ENCODE measurements at places on chromosomes 3 and 15. TPM values are rescaled to one million over a fixed set of nuclear protein-coding genes. Genes with fewer than 3 reads are reported as not detected.

COX5A gene
- total RNA-seq = 50.9 TPM

DNA sequence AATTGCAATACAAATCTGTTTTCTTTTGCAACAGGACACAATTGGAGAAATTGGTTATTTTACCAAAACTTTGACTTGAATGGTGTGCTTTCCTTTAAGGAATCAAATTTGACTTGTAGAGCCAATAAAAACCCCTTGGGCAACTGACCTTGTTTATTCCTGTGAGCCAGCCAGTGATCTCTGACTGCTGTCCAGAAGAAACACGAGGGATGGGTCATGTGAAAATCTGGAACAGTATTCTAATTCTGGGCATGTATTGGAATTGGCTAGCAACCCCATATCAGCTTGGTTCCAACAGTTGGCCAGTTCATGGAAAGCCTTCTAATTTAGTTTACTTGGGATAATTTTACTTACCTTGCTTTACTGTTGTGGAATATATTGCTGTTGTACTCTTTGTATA lies 19.1 kb upstream of the HHATL start:
- DNase-seq = no peak

- DNase-seq = no peak
Observed at GRCh38 chr3:133576169-133576568, 2.7 kb downstream of the CDV3 start.

- DNase-seq = no peak
Observed at GRCh38 chr3:17302774-17303173, 418.0 kb downstream of the PLCL2 start.

DNA sequence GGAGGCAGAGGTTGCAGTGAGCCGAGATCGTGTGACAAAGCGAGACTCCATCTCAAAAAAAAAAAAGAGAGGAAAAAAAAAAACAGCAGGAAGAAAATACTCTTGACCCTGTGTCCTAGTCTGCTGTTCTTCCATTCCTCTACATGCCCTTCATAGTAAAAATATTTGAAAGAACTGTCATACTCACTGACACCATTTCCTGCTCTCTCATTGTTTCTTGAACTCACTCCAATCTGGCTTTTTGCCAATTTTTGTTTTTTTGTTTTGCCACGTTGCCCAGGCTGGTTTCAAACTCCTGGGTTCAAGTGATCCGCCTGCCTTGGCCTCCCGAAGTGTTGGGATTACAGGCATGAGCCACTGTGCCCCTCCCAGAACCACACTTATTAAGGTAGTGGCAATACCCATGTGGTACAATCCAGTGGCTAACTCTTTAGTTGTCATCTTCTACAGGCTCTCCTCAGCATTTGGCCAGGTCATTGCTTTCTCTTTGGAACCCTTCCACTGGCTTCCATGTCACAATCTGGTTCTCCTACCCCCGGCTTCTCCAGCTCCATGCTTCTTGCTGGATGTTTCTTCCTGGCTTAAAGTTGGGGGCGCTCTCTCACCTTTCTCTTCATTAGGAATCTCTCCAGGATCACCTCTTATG lies 238.2 kb upstream of the C2CD4B start:
- DNase-seq = no peak

DNA sequence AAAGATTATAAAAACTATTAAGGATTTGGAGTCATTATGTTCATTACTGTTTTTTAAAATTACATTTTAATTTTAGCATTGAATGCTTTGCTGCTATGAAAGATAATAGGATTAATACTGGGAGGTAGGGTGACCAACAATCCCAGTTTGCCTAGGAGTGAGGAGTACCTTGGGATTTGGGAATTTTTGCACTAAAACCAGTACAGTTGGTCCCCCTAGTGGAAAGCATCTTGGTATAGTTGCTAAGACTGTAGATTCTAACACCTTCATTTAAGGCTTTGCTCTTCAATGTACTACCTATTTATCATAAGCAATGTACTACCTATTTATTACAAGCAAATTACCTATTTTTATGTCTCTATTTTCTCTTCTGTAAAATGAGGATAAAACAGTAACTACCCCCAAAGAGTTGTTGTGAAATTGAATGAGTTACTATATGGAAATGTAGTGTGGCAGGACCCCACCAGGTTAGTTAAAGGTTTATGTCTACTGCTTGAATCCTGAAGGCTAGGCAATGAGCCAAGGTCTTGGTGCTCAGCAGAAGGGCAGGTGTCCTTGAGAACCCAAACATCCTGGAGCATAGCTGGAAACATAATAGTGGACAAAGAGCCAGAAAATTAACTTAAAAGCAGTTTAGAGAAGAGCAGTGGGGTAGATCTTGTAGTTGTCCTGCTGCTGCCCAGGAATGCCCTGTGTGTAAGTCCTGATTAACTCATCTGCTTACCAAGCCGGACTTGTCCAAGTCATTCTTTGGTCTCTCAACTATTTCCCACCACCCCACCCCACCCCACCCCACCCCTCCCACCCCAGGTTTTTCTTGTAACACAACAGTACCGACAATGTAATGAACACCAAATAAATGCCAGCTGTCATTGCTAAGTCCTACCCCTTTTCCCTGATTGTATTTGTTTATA lies 49.2 kb upstream of the NMD3 start:
- no peak for DNase-seq

GRCh38 chr3:160709477-160710182 lies 32.7 kb downstream of the ARL14 start:
- DNase-seq = no peak

DNA sequence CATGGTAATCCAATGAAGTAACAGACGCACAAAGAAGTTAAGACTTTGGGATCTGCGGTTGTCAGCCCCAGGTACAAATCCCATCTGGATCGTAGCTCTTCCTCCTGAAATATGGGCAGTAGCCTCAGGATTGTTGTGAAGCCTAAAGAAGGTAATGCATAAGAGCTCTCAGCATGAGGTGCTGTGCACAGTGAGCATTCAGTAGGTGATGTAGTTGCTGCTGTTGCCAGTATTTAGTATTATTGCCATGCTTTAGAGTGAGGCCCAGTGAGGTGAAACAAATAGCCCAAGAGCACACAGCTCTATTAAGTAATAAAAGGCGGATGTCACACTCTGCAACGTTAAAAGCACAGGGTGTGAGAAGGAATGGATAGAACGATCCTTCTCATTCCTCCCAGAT lies 225.7 kb downstream of the GABRG3 start:
- no peak for DNase-seq

- DNase-seq = no peak
Observed at GRCh38 chr3:191387441-191388077, 57.2 kb upstream of the UTS2B start.

DNA sequence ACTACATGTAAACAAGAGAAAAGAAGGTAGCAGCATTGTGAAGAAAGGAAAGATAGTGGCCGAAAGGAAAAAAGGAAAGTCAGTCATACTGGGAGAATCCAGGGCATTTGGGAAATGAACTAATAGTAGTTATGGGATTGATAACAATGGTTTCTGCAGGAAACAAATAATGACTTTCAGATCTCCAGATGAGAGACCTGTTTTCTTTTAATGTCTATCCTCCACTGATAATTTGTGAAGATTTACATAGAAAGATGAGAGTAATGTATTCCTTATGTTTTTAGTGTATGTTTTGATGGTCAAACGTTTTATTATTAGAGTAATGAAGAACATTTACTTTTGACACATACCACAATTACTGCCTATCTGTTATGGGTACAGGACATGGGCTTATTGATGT lies 15.0 kb upstream of the ZNF385D start:
- DNase-seq = no peak

GRK7 gene
- not detected for total RNA-seq

GRCh38 chr3:13285007-13285567 lies 135.0 kb downstream of the NUP210 start:
- no peak for DNase-seq

DNA sequence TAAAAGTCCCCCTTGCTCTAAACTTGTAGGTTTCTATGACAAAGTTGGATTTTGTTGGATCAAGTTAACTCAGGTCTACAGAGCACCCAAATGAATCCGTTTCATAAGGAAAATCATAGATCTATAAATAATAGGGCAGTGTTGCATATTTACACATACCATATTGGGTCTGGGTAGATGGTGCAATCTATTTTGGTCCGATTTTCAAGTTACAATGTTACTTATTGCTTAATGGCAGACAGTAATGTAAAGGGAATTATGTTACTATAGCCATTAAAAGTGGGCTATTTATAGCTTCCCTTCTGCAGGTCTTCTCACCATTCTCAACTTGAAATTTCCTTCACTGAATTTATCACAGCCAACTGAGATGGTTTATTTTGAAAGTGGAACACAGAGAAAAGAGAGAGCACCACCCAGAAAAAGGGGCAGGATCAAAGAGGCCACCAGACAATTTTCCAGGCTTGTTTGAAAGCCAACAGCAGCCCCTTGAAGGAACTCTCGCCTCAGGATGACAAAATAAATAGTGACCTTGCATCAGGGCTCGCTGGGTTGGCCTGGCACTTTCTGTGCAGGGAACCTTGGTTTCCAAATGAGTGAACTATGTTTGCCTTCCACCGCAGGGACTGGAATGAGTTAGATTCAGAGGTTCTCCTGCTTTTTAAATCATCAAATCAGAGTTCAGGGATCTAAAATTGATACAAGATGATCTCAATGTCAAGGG lies 260.2 kb upstream of the HES1 start:
- DNase-seq = no peak

SSUH2 gene
- not detected for total RNA-seq

DNA sequence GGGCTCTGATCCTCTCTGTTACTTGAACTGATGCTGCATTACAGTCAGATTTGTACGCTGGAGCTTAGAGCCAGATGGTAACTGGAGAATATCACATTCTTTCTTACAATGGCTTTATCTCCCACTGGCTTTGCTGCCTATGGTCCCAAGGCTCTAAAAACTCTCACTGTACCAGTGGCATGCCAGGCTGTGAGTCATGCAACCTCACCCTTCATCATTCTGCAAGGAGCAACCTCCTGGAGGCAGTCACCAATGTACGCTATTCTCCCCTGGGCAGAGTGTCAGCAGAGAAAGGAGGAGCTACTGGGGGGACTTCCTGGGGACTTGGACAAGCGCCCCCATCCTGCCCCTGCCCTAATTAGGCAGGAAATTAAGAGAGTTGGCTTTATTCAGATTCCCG lies 97.9 kb upstream of the EIF1B start:
- no peak for DNase-seq

PARP15 gene
- 7.0 TPM for total RNA-seq

A4GNT gene
- total RNA-seq = not detected

- DNase-seq = no peak
Observed at GRCh38 chr3:140370686-140371085, 307.2 kb upstream of the TRIM42 start.

DNA sequence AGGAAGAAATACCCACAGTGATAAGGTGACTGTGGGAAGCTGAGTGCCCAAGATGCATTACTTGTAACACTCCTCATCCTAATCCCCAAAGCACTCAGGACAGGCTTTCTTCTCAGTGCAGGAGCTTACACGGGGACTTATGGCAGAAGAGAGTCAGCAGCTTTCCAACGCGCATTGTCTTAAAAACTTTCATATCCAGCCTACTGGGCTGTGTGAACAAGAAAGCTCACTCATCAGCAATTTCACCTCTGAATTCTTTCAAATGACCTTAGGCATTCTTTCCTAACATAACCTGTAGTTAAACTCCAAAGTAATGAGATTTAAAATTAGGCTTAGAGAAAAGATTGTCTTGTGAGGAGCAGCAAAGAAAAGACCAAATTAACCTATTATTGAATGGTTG lies 132.3 kb downstream of the KCNAB1 start:
- DNase-seq = no peak

DNA sequence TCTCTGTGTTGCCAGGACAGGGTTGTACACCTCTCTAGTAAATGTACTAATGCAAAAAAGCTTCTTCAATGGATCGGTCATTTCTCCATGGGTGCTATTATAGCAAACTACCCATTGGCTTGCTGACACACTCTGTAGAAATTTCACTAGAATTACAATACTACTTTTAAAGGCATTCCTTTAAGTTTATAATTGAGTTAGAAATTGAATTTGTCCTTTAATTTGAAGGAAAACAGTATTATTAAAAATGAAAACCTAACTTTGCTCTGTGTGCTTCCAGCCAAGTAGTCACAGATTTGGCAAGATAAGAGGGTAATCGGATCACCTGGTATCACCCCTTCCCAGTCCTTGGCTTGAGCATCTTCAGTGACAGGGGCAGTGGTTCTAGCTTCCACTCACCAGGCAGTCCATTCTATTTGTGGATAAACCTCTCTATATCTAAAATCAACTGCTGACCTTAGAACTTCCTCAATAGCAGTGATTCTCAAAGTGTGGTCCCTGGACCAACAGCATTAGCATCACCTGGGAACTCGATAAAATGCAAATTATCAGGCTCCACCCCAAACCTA lies 93.2 kb downstream of the GHSR start:
- DNase-seq = no peak

IQCH gene
- total RNA-seq = 1.0 TPM

DNA sequence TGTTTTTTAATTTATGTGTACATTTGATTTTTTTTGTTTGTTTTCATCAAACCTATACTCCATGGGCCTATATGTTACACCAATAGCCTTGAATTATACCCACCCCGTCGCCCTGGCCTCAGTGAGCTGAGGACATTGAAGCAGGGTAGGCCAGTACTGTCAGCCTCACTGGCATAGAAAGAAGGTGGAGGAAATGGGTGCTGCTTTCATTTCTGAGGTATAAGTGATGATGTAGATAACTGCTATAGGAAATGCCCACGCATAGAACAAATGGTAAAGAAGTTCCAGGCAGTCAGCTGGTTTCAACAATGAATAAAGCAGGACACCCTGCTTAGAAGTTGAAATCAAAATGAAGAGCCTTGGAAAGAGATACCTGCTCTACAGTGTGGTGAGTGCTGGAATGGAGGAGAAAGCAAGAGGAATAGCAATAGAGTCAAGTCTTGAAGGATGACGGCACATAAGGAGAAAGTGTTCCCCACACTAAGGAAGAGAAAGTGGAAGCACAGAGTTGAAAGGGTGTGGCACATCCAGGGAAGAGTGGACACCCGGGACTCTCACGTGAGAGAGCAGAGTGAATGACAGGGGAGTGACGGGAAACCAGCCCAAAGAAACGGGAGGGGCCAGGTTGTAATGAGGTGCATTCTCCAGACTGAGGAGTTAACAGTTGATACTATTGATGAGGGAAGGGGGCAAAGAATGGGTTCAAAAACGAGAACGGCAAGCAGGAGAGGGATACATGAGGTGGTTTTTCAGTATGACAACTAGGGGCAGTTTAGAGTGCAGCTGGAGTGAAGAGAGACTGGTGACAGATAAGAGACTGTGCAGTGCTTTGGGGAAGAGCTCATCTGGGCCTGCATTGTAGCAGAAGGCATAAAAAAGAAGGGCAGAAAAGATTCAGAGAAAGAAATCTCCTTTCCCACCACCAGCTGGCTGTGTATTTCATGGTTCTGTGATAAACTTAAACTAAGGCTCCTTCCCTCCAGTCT lies 70.5 kb downstream of the KLHL25 start:
- DNase-seq = no peak

GRCh38 chr15:92809880-92810361 lies 90.2 kb upstream of the CHD2 start:
- DNase-seq = no peak

DNA sequence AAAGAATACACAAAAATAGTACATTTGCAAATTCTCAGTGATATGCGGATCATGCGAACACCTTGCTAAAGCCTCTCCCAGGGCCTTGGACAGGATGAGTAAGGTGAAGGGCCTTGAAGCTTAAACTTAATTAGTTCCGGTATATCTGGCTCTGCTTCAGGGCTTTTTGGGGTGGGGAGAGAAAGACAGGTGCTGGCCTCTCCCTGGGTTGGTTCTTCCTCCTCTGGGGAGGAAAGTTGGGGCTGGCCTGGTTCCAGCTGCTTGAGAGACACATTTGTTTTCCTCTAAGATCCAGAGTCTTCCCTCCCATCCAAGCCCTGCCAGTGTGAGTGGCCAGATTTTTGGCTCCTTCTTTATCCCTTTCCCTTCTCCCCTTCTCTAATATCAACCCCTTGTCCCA lies 64.7 kb upstream of the EPHB3 start:
- DNase-seq = no peak

DCLK3 gene
- 0.40 TPM for total RNA-seq

Measured in upper lobe of left lung (tissue), 6 donors.